Epithelial cell of esophagus (primary cell): ENCODE measurements at places on chromosomes 5 and 9.

- DNase-seq, result peak; percentile 68
Observed at GRCh38 chr9:125929846-125930245, 182.7 kb downstream of the PBX3 start.

GRCh38 chr5:150279330-150280020, 10.1 kb downstream of the CAMK2A start:
- DNase-seq, result no peak

DNA sequence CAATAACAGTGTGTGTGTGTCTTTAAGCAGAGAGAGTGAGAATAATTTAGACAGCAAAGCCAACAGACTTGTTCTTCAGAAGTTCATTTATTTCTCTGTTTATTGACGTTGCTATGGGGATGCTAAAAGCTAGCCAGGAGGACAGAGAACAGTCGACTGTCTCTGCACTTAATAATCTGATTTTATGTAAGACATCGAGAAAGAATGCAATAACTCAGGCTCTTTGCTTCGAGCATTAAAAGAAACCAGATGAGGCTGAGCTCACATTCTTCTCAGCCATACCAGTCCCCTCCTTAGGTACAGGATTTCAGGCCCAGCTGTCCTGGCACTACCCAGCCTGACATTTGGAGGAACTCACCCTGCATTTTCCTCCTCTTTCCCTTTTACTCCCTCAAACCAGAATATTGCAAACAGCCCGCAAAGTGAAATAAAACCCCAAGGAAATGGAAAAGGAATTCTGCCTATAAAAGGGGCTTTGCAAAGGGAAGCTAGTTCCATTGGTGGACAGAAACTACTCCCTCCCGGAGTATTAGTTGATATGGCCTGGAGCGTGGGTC, 44.5 kb upstream of the DPYSL3 start:
- peak; percentile 32 for DNase-seq

GRCh38 chr9:18692268-18692667, 218.3 kb downstream of the ADAMTSL1 start:
- no peak for DNase-seq

GRCh38 chr9:68895741-68896478, 118.0 kb downstream of the PRKACG start:
- DNase-seq, result no peak

DNA sequence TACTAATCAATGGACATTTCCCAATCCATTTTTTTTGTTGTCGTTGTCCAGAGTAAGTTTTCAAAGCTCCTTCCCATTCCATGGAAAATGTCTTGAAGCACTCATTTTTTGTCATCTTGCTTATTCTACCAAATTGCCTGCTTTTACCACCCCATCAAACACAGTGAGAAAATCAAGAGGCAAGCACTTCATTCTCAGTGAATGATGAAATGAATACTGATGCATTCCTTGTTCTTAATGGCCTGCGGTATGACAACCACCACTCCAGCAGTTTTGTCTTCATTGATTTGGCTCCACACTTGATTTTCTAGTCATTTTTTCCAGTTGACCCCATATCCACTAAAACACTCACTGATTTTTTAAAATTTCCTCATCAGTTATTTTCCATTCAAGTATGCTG, 193.5 kb upstream of the ANKH start:
- DNase-seq, result no peak

DNA sequence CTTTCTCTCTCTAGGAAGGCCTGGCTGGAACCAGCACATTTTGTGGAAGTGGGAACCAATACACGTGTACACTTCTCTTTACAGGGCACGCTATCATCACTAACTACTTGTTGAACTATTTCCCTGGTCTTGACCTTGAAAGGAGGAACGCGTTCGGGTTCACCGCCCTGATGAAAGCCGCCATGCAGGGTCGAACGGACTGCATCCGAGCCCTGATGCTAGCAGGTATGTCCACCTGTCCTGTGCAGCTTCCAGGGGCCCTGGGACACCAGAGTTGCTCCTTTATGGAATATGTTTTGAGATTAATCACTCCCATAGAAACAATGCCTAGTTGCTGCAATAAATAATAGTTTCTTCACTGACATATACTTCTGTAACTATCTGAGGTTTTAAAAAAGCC, 74.1 kb downstream of the ANKRD33B start:
- no peak for DNase-seq

- DNase-seq, result no peak
Observed at GRCh38 chr5:112064271-112064701, 307.3 kb upstream of the NREP start.

DNA sequence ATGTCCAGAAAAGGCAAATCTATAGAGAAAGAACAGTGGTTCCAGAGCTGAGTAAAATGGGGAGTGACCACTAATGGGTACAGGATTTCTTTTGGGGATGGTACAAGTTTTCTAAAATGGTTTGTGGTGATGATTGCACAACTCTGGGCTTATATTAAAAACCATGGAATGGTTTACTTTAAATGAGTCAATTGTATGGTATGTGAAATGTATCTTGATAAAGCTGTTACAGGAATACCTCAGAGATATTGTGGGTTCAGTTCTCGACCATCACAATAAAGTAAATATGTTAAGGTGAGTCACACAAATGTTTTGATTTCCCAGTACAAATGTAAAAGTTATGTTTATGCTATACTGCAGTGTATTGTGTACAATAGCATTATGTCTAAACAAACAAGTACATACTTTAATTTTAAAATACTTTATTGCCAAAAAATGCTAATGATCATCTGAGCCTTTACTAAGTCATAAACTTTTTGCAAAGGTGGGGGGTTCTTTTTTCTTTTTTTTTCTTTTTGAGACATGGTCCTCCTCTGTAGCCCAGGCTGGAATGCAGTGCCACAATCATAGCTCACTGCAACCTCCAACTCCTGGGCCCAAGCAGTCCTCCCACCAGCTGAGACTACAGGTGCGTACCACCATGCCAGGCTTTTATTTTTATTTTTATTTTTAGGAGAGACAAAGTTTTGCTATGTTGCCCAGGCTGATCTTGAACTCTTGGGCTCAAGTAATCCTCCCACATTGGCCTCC, 65.9 kb downstream of the SHOC1 start:
- peak; percentile 92 for DNase-seq

GRCh38 chr5:116559673-116560164, 14.9 kb downstream of the SEMA6A start:
- no peak for DNase-seq

GRCh38 chr9:71966601-71967000, 55.2 kb downstream of the C9orf85 start:
- DNase-seq, result no peak

DNA sequence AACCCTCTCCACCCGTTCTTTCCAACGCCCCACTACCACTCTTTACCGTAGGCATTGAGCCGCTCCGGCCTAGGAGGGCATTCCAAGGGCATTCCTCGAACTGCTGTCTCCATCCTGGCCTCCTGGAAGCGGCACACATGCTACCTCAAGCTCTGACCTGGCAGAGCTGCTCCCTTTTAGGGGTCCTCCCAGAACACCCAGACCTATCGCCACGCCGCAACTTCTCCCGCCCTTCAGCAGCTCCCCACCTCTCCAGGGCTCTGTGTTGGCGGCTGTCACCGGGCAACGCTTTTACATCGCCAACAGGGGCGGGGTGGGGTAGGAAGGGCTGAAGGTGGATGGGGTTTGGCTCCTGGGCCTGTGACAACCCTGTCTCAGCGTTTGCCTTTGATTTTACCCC, 4.6 kb upstream of the MYORG start:
- DNase-seq, result no peak

DNA sequence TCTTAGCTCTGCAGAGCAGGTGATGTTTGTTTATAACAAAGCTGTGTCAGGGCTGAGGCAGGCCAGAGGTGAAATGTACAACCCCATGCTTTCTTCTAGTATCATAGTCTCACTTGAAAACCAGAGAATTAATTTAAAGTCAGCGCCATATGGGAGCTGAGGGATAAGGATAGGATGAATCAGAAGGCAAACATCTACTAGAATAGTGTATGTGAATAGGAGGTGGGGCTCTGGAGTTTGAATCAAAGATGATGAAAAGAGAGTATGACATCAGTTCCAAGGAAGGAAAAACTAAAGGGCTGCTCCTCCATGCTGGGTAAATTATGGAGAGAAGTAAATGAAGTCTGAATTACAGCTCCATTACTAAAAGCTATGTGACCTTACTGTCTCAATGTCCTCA, 441.5 kb downstream of the RASEF start:
- DNase-seq, result peak; percentile 63

GRCh38 chr5:157541447-157542118, 34.0 kb downstream of the ADAM19 start:
- no peak for DNase-seq

DNA sequence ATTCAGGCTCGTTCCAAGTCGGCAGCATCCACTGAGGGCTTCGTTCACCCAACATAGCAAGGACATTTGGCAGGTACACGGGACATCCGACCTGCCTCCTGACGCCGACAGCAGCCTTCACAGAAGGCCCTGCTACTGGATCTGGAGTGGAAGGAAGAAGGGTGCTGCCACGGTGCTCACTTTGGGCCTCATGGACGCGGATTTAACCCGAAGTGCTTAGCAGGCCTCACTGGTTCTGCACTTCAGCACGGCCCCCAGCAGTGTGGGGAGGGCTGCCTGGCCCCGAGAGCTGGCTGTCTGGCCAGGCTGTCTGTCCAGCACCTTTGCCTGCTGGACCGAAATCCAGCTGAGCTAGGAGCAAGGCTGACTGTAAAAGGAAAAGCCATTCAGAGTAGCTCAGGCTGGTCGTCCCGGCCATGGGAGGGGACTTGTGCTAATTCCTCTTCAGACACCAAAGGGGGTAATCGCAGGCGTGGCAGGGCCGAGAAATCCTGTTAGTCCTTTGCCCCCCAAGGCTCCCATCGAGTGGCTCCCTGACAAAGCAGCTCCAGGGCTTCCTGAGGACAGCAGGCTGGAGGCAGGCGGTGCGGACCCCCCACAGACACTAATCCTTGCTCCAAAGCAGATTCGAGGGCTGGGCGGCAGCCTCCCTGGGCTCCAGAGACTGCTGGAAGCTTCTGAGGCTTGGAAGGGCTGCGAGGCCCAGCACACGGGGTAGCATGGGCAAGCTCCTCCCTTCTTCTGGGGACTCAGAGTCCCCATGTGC, 11.1 kb upstream of the RXRA start:
- no peak for DNase-seq

DNA sequence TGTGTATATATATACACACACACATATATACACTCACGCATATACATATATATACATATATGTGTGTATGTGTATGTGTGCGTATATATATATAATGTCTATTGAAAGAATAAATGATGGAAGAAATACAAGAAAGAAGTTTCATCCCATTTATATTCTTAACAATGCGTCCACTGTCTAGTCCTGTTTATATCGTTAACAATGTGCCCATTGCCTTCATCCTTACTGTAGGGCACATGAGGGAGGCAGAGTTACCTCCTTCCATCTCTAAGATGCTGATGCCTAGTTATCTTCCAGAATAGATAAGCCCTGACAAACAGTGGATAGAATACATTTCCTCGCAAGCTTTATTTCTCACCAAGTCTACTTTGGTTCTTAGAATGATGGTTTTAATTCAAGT, 389.8 kb upstream of the SEMA6A start:
- DNase-seq, result no peak

- no peak for DNase-seq
Observed at GRCh38 chr9:125961072-125961471, 213.9 kb downstream of the PBX3 start.

DNA sequence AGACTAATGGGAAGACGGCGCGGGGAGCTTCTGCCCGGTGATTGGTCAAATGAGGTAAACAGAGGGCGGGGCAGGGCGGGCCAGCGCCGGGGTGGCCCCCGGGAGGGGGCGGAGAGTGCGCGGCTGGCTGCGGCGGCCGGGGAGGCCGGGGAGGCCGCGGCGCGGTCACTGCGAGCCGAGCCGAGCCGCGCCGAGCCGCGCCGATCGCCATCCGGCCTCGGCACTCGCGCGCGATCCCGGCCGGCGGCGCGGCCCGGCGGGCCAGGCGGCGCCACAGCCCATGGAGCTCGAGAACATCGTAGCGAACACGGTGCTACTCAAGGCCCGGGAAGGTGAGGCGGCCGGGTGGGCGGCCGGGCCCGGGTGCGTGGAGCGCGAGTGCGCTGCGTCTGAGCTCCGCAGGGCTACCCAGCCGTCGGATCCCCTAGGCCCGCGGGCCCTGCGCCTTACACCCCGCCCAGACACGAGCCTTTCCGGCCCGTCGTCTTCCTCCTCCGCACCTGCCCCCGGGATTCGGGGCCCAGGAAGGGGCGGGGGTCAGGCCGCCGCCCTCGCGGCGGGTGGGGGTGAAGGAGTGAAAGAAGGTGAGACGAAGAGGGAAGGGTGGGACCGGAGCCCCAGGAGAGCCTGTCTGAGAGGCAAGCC, at the start of gene GRK6:
TSS of gene GRK6 (plus strand) at position 111 of the 645 bp plus-strand sequence. CDS start at position 281, 170 bp downstream.
- peak; percentile 46 for DNase-seq

DNA sequence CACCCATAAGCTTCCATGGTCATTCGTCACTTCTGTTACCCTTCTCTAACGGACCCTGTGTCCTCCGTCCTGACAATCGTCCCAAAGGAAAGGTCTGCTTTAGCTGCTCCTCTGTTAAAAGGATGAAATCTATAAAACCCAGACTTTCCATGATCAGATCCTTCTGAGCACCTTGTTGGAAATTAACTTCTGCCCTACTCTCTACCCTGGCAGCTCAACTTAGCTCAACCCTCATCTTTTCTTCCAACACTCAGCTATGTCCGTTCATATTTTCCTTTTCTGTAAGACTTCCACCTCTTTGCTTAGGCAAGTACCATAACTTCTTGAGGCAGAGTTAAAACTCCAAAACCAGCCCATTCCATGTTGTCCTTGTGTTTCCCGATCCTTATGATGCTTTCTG, 205.4 kb downstream of the SPATA31A6 start:
- no peak for DNase-seq

- no peak for DNase-seq
Observed at GRCh38 chr9:36438536-36439236, 38.6 kb upstream of the RNF38 start.

GRCh38 chr9:38453835-38454234, 29.6 kb upstream of the IGFBPL1 start:
- no peak for DNase-seq

- DNase-seq, result no peak
Observed at GRCh38 chr5:96836817-96837216, 29.1 kb upstream of the ERAP1 start.

- DNase-seq, result no peak
Observed at GRCh38 chr5:150540042-150540441, 32.1 kb downstream of the NDST1 start.

- DNase-seq, result no peak
Observed at GRCh38 chr5:143019614-143020515, 249.7 kb downstream of the ARHGAP26 start.

DNA sequence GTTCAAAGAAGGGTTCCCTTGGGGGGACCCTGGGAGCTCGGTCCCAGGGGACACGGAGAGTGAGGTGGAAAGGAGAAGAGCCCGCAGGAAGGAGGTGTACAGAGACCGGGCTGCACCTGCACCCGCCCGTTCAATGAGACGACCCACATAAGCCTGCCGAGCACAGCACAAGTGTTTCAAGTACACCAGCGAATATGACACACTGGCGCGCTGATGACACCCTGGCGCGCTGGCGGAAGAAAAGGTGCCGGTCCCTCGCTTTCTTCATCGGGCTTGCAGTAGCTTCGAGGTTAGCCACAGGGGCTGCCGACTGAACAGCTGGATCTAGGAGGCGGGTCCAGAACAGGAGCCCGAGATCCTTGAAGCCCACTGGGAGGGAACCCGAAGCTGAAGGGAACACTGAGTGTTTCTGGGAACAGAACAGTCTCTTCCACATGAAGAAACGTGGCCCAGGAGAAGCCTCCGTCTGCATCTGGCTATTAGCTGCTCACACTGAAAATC, 1.4 kb downstream of the TBC1D9B start:
- no peak for DNase-seq

GRCh38 chr5:56774957-56775356, 40.4 kb upstream of the MAP3K1 start:
- DNase-seq, result peak; percentile 5

GRCh38 chr9:20271723-20272122, 350.6 kb downstream of the MLLT3 start:
- no peak for DNase-seq

- peak; percentile 43 for DNase-seq
Observed at GRCh38 chr5:180470966-180471582, 23.1 kb upstream of the CNOT6 start.
